ENCODE measurements at places on chromosomes 5 and 9. TPM values are rescaled to one million over a fixed set of nuclear protein-coding genes. Genes with fewer than 3 reads are reported as not detected.

DNA sequence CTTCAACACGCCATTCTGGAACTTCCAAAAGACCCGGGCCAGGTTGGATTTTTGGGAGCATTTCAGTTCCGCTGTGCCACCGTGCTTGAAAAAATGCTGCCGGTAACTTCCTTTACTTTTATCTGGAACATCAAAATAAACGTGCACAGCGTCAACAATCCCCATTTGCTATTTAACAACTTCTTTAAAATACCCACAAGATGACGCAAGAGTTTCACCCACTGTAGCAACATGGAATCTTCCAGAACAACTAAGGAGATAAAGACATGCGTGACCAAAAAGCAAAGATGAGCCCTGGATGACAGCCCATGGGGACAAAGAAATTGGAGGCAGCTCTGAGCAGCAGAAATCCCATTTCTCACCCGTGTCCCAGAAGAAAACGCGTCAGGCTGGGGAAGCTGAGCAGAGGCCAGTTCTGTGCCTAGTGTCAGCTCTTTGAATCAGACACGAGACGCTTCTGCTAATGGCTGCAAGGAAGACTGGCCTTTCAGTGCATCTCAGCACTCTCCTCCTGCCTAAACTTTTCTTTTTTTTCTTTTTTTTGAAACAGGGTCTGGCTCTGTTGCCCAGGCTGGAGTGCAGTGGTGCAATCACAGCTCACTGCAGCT lies 61.3 kb downstream of the SECISBP2 start:
- no peak overlapping the region for H3K27ac ChIP-seq
- DNase-seq: no peak
- H3K36me3 ChIP-seq: no peaks in the 10 kb centered on the region
- H3K4me1 ChIP-seq: no peaks in the 10 kb centered on the region
- H3K4me3 ChIP-seq: no peak overlapping the region

- H3K36me3 ChIP-seq: no peaks in the 10 kb centered on the region
- peaks cover 26% of the 10 kb centered on the region for H3K27me3 ChIP-seq
- no peak overlapping the region for H3K27ac ChIP-seq
- H3K4me3 ChIP-seq: no peak overlapping the region
- peak; percentile 21 for DNase-seq
These were observed 6.0 kb downstream of the KIF12 start for GRCh38 chr9:114093031-114093471.

DNA sequence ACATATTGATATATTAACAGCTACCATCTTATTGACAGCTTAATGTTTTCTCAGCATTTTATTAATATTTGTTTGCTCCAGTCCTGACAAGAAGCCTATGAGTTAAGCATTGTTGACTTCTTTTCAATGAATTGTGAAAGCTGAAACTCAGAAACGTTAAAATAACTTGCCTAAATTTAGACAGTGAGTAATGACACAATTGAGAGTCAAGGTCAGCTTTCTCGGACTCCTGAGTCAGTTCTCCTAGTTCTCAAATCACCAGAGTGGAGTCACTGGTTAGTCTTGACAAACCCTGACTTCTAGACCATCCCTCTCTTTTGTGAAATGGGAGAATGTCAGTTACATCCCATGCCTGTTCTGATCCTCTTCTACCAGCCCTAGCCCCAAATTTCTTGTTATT lies 222.7 kb upstream of the ACO1 start:
- no peak overlapping the region for H3K4me3 ChIP-seq
- no peaks in the 10 kb centered on the region for H3K4me1 ChIP-seq
- no peaks in the 10 kb centered on the region for H3K36me3 ChIP-seq
- DNase-seq: no peak
- H3K27me3 ChIP-seq: no peaks in the 10 kb centered on the region

DNA sequence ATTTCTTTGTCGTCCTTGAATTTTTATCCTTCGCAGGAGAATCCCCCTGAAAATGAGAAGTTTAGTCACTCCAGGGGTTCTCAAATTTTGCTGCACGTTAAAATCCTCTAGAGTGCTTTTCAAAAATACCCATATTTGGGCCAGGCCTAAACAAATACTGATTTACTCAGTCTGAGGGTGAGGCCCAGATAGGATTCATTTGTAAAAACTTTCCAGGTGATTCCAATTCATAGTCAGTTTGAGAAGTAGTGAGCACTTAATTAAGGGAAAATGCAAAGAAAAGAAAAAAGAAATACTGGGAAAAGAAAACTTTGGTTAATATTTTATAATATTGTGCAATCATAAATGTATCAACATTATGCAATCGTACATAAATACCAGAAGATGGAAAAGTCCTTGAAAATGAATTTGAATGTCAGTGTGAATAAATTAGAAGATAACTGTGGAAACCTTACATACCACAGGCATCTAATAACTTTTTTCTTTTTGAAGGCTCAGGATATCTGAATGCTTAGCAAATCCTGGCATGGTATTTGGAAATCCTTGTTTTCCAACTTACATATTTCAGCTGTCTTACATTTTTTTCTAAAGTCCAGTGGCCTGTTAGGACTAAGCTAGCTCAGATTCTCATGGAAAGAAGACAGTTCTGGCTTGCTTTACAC lies 116.5 kb upstream of the DAPK1 start:
- H3K4me3 ChIP-seq: no peak overlapping the region
- no peak overlapping the region for H3K27ac ChIP-seq
- no peak for DNase-seq
- no peaks in the 10 kb centered on the region for H3K36me3 ChIP-seq

DNA sequence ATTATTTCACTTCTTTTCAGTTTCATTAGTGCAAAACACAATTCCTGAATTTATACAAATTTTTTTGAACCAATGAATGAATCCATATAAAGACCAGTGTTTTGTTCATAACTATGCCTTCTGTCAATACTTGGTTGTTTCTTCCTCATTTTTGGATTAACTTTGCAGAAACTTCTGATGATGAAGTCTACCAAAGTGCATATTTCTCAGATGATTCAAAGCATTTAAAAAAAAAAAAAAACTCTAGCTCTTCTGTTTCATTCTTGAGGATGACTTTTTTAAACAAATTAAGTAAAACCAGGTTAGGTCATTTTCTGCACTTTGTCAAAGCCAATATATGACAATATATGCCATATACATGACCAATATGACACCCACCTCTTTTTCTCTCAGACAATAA lies 92.6 kb downstream of the CHSY3 start:
- no peaks in the 10 kb centered on the region for H3K36me3 ChIP-seq

- H3K4me1 ChIP-seq: no peaks in the 10 kb centered on the region
- peaks cover 39% of the 10 kb centered on the region for H3K27me3 ChIP-seq
- DNase-seq: peak; percentile 88
- no peak overlapping the region for H3K27ac ChIP-seq
These were observed 17.5 kb downstream of the CAPSL start for GRCh38 chr5:35920890-35921289.

DNA sequence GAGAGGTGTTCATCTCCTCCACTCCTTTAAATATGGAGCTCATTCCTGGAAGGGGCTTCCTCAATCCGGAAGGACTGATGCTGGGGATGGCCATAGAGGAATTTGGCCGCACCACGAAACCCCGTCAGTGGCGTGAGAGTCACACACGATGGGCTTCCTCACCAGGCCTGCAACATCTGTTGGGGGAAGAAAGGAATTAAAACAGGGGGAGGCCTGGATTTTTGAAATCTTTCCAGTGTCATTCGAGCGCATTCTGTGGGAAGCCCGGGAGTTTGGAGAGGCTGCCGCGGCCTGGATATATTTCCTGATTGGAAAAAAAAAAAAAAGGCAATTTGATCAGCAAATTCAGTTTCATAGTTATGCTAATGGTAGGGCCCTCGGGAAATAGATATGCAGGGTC lies 76.3 kb upstream of the ORM1 start:
- no peak overlapping the region for H3K27ac ChIP-seq
- no peak for DNase-seq
- peaks cover 57% of the 10 kb centered on the region for H3K36me3 ChIP-seq
- H3K4me1 ChIP-seq: no peaks in the 10 kb centered on the region
- no peak overlapping the region for H3K4me3 ChIP-seq
- H3K27me3 ChIP-seq: no peaks in the 10 kb centered on the region

DNA sequence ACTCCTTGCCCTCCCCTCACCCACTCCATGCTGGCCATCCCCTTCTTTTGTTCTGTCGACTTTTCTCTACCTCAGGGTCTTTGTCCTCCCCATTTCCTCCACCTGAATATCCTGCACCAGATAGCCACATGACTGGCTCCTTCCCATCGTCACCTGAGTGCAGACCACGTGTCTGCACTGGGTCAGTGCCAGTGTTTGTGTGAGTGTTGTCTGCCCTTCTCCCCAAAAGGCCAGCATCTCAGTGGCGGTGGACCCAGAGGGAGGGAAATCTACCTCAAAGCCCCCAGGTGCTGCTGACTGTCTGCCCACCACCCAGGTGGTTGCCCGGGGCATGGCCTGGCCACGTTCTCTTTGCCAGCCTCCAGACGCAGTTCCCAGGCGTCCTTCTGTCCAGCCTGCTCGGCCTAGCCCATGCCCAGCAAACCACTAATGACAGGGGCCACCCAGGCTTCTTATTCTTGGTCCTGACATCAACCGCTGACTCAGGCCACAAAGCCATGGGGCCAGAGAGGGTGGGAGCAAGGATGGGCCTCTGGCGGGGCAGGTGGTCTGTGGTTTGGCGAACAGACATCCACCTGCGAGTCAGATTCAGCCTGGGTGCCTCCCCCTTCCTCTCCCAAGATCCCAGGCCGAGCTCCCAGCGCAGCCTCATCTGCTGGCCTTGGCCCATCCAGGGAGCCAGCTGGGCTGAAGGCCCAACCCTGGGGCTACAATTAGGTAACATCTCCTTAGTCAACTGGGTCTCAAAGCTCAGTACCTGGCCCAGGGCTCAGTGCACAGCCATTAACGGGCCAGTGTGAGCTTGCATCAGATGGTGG lies 5.5 kb upstream of the NINJ1 start:
- no peak overlapping the region for H3K27ac ChIP-seq
- DNase-seq: no peak
- H3K4me3 ChIP-seq: no peak overlapping the region
- H3K36me3 ChIP-seq: no peaks in the 10 kb centered on the region
- no peaks in the 10 kb centered on the region for H3K4me1 ChIP-seq

DNA sequence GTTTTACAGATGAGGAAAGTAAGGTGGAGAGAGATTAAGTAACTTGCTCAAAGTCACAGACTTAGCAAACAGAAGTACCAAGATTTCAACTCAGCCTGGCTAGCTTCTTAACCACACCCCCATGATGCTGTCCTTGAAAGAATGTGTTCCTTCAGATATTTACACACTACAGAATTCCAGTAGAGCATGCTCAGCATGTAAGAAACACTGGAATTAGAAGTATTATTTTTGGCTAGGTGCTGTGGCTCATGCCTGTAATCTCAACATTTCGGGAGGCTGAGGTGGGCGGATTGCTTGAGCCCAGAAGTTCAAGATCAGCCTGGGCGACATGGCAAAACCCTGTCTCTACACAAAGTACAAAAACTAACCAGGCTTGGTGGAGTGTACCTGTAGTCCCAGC lies 142.4 kb downstream of the EDIL3 start:
- no peak overlapping the region for H3K4me3 ChIP-seq
- H3K27me3 ChIP-seq: no peaks in the 10 kb centered on the region
- H3K4me1 ChIP-seq: no peaks in the 10 kb centered on the region
- DNase-seq: no peak
- no peaks in the 10 kb centered on the region for H3K36me3 ChIP-seq

DNA sequence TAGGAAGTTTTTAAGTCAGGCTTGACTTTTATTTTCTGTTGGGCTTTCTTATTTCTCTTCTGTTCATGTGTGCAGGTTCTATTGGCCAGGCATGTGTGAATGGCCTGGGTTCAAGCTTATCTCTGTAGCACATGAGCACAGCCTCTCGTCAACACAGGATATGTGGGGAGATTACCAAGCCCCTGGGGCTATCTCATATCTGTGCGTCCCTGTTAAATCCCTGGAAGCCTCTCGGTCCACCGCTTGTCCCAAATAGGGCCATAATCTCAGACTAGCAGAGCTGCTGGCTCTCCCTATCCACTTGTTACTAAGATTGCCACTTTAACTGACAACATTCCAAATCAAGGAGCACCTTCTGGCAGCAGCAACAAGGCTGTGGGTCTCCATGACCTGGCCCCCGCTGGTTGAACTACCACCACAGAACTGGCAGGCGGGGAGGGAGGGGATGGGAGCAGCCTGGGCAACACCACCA lies 28.4 kb upstream of the EBF1 start:
- no peak for DNase-seq
- no peaks in the 10 kb centered on the region for H3K27me3 ChIP-seq
- H3K4me3 ChIP-seq: no peak overlapping the region
- H3K4me1 ChIP-seq: no peaks in the 10 kb centered on the region
- no peak overlapping the region for H3K27ac ChIP-seq

DNA sequence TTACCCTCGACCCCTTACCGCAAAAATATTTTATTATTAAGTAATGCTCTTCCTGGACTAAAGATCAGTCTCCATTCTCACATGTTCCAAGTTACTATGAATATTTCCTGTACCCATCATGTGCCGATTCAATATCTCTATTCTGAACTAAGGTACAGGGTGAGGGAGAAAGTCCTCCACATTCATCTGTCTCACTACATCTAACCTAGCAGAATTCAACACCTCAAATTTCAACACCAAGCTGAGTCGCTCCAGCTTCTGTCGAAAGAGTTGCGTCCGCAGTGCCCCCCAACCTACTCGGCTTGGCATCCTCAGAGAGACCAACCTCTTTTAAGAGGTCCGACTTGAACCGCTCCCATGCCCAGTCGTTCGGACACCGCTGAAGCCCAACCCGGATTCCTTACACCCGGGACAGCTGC lies 1.0 kb downstream of the CERT1 start:
- H3K36me3 ChIP-seq: peaks cover 5% of the 10 kb centered on the region
- DNase-seq: no peak
- H3K4me1 ChIP-seq: no peaks in the 10 kb centered on the region
- H3K27ac ChIP-seq: no peak overlapping the region
- no peaks in the 10 kb centered on the region for H3K27me3 ChIP-seq
- H3K4me3 ChIP-seq: peak overlapping the region; percentile 98

Gene CDC25C
- 17.3 TPM for total RNA-seq

Gene SCGB3A2
- total RNA-seq: 28.8 TPM

Gene SH3GL2
- 7.7 TPM for total RNA-seq

Gene MACIR
- 13.7 TPM for total RNA-seq

Gene CCDC183
- 23.0 TPM for total RNA-seq

Gene EGFLAM
- 8.8 TPM for total RNA-seq

Gene ENHO
- total RNA-seq: 7.1 TPM

Gene AMBP
- total RNA-seq: 2.9 TPM
